A673 (cell line): ENCODE measurements at places on chromosomes 11 and 22. TPM values are rescaled to one million over a fixed set of nuclear protein-coding genes. Genes with fewer than 3 reads are reported as not detected.

Gene TREH
- not detected in 2 replicates for total RNA-seq

GRCh38 chr22:33569559-33569958 lies 350.7 kb downstream of the LARGE1 start:
- H3K4me3 ChIP-seq = no peak overlapping the region
- H3K4me1 ChIP-seq = no peaks in the 10 kb centered on the region
- no peaks in the 10 kb centered on the region for H3K27me3 ChIP-seq
- H3K27ac ChIP-seq = no peak overlapping the region
- H3K36me3 ChIP-seq = no peaks in the 10 kb centered on the region
- DNase-seq = no peak

GRCh38 chr11:35983981-35984380 lies 40.1 kb downstream of the LDLRAD3 start:
- H3K36me3 ChIP-seq = no peaks in the 10 kb centered on the region
- H3K27ac ChIP-seq = no peak overlapping the region
- DNase-seq = no peak
- H3K4me3 ChIP-seq = no peak overlapping the region
- no peaks in the 10 kb centered on the region for H3K4me1 ChIP-seq
- no peaks in the 10 kb centered on the region for H3K27me3 ChIP-seq

GRCh38 chr11:120875986-120876385 lies 147.9 kb upstream of the TBCEL start:
- H3K27me3 ChIP-seq = peaks cover 26% of the 10 kb centered on the region
- no peaks in the 10 kb centered on the region for H3K36me3 ChIP-seq
- DNase-seq = no peak
- no peak overlapping the region for H3K27ac ChIP-seq
- no peaks in the 10 kb centered on the region for H3K4me1 ChIP-seq
- H3K4me3 ChIP-seq = no peak overlapping the region

DNA sequence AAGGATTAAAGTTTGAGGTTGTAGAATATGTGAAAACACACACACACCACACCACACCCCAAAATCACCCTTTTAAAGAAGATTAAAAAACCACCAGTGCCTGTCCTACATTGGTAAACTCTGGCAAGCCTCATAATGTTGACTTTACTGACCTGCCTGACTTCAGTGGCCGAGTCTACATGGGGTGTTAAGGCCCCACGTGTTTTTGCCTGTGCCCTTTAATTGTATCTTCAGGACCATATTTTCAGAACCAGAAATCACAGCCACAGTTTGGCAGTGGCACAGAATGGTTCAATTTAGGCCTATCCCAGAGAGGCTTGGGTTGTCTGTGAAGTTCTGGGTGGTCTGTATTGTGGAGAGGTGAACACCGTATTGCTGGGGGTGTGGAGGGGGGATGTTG lies 33.4 kb downstream of the ZBTB16 start:
- no peak overlapping the region for H3K27ac ChIP-seq
- no peak overlapping the region for H3K4me3 ChIP-seq
- peaks cover 20% of the 10 kb centered on the region for H3K4me1 ChIP-seq
- no peaks in the 10 kb centered on the region for H3K27me3 ChIP-seq
- no peaks in the 10 kb centered on the region for H3K36me3 ChIP-seq

GRCh38 chr22:35648066-35649025 lies at the start of gene APOL6:
Gene APOL6, plus strand, starts transcription at chr22:35648446. Its CDS starts 7,980 bp downstream, at chr22:35656426.
- H3K4me3 ChIP-seq = peak within 1 kb of the TSS; percentile 53
- no peaks in the 10 kb centered on the region for H3K27me3 ChIP-seq
- peaks cover 18% of the 10 kb centered on the region for H3K4me1 ChIP-seq
- no peaks in the 10 kb centered on the region for H3K36me3 ChIP-seq
- DNase-seq = peak; percentile 55

Gene RIMBP3B
- total RNA-seq = 0.87 and 1.0 TPM in 2 replicates

GRCh38 chr22:21992593-21993237 lies 10.1 kb upstream of the TOP3B start:
- no peak for DNase-seq
- no peak overlapping the region for H3K27ac ChIP-seq
- H3K27me3 ChIP-seq = no peaks in the 10 kb centered on the region
- H3K4me3 ChIP-seq = no peak overlapping the region
- no peaks in the 10 kb centered on the region for H3K36me3 ChIP-seq

DNA sequence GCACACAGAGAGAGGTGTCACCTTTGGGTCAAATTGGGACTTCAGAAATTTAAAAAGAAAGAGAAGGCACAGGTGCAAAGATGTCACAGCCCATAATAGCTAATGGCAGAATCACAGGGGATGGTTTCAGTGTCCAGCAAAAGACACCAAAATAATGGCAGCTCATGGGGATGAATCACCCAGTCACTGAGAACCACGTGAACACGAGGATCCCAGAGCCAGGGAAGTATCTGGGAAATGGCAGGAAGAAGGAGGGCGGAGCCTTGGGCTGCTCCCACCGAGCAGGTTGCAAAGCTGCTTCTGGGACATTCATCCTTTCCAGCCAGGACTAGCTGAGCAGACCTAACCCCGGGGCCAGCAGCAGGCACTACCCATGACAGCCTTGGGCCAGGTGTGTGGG lies 45.6 kb downstream of the TRMU start:
- H3K27ac ChIP-seq = no peak overlapping the region
- no peaks in the 10 kb centered on the region for H3K4me1 ChIP-seq
- DNase-seq = no peak
- no peaks in the 10 kb centered on the region for H3K36me3 ChIP-seq
- H3K27me3 ChIP-seq = no peaks in the 10 kb centered on the region

Gene EWSR1
- total RNA-seq = 348 and 358 TPM in 2 replicates

DNA sequence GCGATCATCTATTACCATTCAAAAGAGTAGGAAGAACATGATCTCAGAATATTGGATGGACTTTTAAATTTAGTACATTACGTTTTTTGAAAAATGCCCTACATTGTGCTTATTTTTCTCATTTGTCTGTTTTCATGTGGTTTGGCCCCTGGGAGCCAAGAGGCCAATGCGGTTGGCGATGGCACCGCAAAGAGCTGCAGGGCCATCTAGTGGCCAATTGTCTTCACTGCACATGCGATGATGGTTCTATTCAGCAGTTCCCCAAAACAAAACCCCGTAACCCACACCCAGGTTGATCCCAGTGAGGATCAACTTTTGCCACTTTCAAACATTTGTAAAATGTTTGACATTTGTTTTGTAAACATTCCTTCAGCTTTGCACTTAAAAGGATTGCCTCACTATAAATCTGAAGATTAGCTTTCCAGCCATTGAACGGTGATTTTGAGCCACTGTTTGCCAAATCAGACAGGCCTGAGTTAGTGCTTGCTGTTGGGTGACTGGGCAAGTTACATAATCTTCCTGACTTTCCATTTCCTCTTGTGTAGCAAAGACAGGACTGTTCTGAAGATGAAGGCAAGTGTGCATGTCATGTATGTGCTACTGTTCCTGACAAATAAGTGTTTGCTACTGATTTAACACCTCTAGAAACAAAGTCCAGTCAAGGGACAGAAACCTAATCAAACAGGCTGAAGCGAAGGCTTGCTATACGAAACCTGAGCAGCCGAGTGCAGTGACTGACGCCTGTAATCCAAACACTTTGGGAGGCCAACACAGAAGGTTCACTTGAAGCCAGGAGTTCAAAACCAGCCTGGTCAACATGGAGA lies 29.2 kb upstream of the XBP1 start:
- H3K27me3 ChIP-seq = no peaks in the 10 kb centered on the region
- H3K27ac ChIP-seq = no peak overlapping the region
- peak; percentile 80 for DNase-seq
- H3K36me3 ChIP-seq = no peaks in the 10 kb centered on the region
- no peak overlapping the region for H3K4me3 ChIP-seq

- H3K4me1 ChIP-seq = no peaks in the 10 kb centered on the region
- no peak for DNase-seq
- no peaks in the 10 kb centered on the region for H3K27me3 ChIP-seq
- H3K27ac ChIP-seq = no peak overlapping the region
- H3K36me3 ChIP-seq = peaks cover 96% of the 10 kb centered on the region
- H3K4me3 ChIP-seq = no peak overlapping the region
These were observed 16.3 kb downstream of the EIF3L start for GRCh38 chr22:37865510-37865909.

Gene P2RY2
- total RNA-seq = not detected in 2 replicates
